ENCODE measurements at places on chromosomes 2 and 18.

DNA sequence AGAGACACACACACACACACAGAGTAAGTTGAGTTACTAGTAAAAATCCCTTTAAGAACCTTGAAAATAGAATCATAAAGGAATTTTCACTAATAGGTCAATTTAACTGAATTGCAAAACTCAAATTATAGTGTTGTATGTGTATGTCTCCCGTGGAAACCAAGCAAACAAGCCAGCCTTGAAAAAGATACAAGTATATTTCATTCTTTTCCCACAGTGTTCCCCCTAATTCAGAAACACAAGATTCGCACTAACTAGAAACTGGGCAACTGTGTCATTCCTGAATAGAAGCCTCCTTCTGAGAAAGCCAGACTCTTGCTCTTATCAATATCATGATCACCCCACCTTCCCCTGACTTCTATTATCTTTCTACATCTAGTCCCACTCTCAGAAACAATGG lies 229.5 kb downstream of the PIEZO2 start:
- DNase-seq: no peak

- DNase-seq: no peak
Measured at GRCh38 chr2:198763793-198764192, 693.9 kb downstream of the SATB2 start.

DNA sequence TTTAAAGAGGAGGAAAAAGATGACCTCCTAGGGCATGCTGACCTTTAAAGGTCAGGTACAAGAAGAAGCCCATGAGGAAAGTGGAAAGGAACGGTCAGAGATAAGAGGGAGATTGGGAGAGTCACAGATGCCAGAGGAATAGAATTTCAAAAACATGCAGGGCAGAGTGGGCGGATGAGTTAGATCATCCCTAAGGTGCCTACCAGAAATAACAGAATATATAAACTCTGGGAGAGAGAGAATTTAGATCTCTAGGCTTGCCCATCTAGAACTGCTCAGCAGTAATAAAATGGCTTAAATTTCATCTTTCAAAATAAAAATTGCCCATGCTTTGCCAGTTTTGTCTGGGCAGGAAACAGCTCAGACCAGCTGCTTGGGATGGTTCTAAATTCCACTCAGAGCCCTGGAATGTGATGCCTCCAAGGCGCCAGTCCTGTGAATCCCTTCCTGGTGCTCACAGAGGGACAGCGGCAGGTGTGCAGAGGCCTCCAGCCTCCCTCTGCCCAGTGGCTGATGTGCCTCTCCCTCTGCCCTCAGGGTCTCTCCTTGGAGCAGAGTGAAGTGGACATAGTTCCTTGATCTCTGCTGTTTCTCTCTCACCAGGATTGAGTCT lies 130.9 kb downstream of the ANTXR1 start:
- no peak for DNase-seq

DNA sequence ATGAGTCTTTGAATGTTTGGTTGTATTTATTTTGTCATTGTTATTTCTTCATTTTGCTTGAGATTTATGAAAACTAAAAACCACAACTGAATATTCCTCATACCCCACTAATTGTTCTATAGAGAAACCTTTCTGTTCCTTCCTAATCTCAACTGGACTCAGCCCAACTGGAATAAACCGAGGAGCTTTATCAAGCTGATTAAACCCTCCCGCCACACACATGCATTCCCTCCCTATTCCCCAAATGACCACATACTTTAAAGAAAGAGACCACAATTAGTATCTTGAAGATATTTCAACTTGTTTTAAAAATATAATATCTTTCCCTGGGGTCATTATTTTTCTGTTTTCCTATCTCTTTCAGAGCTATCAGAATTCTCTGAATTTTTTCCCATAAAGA lies 107.5 kb downstream of the OSR1 start:
- no peak for DNase-seq

DNA sequence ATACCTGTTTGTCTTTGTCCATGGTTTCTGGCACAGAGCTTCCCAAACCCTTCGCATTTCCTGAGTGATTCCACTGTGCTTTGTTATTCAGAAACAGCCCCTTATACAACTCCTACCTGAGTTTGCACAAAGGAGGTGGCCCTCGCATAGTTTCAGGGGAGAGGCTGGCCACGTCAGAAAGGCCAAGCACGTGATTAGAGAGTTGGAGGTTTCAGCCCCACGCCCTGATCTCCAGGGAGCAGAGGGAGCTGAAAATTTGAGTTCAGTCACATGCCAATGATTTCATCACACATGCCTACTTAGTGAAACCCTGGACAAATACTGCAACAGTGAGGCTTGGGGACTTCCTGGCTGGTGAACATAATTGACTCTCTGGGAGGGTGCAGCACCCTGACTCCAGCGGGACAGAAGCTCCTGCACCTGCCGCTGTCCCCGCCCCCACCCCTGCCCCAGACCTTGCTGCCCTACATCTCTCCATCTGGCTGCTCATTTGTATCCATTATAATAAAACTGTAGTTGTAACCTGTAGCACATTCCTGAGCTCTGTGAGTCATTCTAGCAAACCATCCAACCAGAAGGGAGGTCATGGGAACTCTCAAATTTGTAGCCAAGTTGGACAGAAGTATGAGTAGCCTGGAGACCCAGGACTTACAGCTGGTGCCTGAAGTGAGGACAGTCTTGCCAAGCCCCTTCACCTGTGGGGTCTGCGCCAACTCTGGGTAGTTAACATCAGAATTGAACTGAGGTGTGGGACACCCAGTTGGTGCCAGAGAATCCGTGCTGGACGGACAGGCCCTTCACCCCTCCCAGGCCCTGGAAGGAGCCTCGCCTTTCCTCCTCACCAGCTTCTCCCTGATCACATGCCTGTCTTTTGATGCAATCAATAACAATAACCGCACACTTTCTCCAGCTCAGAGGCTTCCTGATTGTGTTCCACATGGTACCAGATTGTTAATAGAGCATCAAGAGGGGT lies 224.3 kb downstream of the ANAPC1 start:
- DNase-seq: peak; percentile 66

- no peak for DNase-seq
Measured at GRCh38 chr18:80233201-80233835, 14.0 kb downstream of the PARD6G start.

GRCh38 chr2:16666449-16666801 lies 791 bp upstream of the CYRIA start:
- no peak for DNase-seq

- no peak for DNase-seq
Measured at GRCh38 chr2:75211266-75211770, 12.0 kb upstream of the TACR1 start.

DNA sequence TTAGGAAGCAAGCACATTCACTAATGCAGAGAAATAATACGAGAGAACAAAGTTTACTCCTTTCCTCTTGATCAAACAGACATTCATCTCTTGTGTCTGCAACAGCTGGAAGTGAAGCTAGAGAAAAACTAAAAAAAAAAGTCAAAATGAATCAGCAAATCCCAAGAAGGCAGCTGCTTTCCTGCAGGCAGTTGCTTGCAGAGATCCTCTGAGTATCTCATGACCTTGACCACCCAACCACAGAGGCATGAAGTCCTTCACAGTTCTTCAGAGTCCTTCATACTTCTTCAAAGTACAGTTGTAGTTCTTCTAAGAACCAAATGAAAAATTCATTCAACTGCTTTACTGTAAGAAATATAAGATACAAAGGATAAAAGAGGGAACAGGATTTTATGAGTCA lies 97.2 kb upstream of the ACVR1C start:
- no peak for DNase-seq

DNA sequence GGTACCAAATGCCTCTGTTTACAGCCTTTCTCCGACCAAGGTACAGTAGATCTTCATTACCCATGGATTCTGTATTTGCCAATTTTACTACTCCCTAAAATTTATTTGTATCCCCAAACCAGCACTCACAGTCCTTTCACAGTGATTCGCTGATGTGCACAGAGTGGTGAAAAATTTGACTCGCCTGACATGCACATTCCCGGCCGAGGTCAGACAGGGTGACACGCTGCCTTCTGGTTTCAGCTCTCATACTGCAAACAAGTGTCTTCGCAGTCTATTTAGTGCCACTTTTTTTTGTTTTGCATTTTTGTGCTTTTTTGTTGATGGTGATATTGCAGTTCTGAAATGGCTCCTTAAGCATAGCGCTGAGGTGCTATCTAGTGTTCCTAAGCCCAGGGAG lies 71.0 kb downstream of the MAPK4 start:
- DNase-seq: no peak

GRCh38 chr2:170344663-170345346 lies 166.9 kb downstream of the MYO3B start:
- DNase-seq: no peak

Data from eye (tissue), 1 donor.